Caki2 (cell line): ENCODE measurements at places on chromosomes 6 and 20. TPM values are rescaled to one million over a fixed set of nuclear protein-coding genes. Genes with fewer than 3 reads are reported as not detected.
A peak's percentile ranks its signal among the peaks of the same experiment; 100 is the strongest.

DNA sequence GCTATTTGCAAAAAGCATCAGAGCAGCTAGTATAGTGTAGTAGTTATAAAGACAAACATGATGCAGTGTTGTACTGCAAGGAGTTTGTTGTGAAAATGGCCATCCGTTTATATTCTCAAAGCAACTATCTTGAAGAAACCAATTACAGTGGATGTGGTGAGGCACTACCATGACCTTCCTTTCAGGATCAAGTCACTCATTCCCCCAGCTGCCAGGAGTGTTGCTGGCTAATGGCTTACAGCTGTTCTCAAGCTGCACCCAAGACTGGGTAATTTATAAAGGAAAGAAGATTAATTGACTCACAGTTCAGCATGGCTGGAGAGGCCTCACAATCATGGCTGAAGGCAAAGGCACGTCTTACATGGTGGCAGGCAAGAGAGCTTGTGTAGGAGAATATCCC is 29.0 kb downstream of the ADGRF4 start:
- no peak for DNase-seq

DNA sequence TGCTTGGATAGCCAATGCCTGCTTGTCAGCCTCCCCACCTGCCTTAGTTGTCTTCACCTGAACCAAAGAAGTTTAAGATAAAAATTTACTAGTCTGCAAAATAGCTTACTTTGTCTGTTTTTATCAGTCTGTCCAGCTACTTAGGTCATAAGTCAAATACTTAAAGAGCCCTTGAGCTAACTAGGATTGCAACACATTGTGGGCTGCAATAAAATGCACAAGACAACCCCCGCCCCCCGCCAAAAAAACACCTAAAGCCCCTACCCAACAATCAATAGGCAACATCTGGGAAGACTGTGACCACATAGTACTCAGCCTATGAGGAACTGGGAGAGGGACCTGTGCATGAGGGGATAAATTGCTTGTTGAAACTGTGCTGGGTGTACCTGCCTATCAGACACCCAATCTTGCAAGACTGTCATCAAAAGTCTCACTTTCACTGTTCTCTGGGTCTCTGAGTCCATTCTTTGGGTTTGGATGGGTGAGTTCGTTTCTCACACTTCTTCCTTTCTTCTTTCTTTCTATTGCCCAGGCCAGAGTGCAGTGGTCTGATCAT is 27.3 kb upstream of the ABCC10 start:
- no peak for DNase-seq

KCNK16 gene
- total RNA-seq = not detected in 2 replicates

GRCh38 chr6:154602296-154602695 is 91.8 kb upstream of the CNKSR3 start:
- peak; percentile 75 for DNase-seq

LAMP5 gene
- total RNA-seq = not detected in 2 replicates

GRCh38 chr20:38434770-38435554 is at the start of gene SNHG17:
Gene SNHG17 (minus strand): TSS chr20:38435328.
- peak; percentile 83 for DNase-seq

DNA sequence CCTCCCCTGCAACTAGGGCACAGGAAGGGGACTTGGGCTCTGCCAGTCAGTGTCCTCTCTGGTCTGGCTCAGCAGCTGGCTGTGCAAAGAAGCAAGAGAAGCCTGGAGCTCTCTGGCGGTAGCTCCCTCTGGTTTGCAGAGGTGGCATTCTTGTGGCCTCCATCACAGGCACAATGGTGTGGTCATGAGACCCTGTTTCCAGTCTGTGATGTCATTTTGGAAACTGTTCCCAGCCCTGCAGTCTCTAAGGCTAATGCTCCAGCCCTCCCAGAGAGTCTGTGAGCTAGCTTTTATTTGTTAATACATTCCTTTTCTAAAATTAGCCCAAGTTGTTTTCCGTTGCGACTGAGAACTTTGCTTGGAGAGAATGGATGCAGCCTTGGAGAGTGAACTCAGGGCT is 69.5 kb upstream of the FOXQ1 start:
- no peak for DNase-seq
